ENCODE measurements at places on chromosomes 2 and 18.

DNA sequence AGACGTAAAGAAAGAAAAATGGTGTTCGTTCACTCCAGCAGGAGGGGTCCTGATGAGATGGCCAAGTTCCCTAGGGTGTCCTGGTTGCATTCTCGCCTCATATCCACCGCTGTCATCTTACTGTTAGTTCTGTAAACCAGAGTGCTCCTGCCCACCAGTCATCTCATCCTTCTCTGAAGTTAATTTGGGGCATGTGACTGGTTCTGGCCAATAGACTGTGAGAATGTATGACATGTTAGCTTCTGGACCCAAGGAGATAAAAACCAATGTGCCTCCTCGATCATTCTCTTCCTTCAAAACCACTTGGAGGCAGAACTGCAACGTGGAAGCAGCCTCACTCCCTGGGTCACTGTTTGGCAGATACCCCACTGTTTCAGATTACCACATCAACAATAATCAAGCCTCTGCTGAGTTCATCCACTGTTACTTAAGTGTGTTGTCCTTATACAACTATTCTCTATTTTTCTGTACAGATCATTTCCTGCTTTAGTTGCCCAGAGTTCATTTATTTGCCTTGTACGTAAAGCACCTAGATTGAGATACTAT lies 759.1 kb downstream of the TSN start:
- DNase-seq, result no peak

DNA sequence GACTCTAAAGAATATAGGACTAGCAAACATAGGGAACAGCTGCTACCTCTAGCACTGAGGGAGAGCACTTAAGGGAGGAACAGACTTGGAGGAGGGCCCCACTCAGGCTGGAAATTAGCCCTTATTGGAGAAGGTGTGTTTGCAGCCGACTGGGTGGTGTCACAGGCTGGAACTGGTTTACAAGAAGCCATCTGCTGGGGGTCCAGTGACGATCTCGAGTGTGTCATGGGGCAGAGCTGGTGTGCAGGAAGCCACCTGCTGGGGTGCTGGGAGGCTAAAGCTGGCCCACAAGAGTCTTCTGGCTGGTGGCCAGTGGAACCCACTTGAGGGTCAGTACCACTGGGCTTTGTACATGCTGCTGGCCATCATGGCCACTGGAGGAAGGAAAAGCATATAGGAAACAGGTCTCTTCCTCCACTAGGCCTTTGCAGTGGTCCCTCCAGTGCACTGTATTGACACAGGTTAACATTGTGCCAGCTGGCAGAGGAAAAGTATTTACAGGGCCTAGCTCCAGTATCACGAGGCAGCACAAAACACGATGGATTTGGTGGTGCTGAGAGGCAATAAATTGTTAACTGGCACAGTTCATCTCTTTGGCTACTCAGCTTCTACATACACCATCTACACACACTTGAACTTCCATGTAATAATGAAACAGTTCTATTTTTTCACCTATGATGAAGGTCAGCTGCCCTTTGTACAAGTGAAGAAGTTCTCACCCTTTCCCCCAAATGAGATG lies 43.6 kb downstream of the MAP3K20 start:
- no peak for DNase-seq

DNA sequence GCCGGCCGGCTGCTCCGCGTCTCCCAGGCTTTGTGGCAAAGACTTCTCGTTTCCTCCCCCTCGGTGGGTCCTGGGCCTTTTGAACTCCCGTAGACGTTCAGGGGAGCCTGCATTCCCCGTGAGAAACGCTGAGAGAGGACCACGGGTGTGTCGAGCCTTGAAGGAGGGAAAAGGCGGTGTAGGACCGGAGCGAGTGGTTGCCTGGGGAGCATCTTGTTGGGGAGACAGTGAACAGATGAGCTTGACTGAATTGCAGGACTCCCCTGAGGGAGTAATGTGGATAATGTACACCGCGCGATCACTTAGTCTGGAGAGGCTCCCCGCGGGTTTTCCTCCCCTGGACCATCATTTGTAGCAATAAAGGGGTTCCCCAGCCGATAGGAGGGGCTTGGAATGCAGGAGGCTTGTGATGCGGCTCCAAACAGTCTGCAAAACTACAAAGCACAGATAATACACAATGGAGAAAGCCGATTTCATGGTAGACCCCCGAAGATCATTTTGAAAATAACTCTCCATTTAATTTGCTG lies 769 bp downstream of the ALMS1 start:
- no peak for DNase-seq

- no peak for DNase-seq
Measured at GRCh38 chr2:95383635-95384027, 18.9 kb upstream of the FAHD2A start.

DNA sequence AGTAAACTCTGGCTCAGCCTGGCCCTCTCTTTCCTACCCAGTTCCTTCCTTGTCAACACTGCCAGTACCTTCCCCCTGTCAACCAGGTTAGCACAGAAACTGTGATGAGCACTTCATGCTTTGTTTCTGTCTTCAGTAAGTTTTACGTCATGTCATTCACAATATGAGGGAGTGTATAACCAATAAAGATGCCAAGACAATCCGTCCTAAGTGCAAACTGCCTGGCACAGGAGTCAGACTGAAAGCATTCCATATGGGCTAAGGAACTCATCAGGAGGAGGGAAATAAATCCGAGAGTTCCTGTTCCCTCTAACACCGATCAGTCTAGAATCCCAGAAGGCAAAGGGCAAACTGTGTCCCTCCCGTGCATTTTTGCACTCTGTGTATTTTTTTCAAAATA lies 507.2 kb downstream of the CMPK2 start:
- DNase-seq, result no peak

GRCh38 chr2:84846041-84846663 lies 34.7 kb downstream of the TRABD2A start:
- no peak for DNase-seq

- DNase-seq, result no peak
Measured at GRCh38 chr18:48216639-48217257, 192.4 kb downstream of the ZBTB7C start.

DNA sequence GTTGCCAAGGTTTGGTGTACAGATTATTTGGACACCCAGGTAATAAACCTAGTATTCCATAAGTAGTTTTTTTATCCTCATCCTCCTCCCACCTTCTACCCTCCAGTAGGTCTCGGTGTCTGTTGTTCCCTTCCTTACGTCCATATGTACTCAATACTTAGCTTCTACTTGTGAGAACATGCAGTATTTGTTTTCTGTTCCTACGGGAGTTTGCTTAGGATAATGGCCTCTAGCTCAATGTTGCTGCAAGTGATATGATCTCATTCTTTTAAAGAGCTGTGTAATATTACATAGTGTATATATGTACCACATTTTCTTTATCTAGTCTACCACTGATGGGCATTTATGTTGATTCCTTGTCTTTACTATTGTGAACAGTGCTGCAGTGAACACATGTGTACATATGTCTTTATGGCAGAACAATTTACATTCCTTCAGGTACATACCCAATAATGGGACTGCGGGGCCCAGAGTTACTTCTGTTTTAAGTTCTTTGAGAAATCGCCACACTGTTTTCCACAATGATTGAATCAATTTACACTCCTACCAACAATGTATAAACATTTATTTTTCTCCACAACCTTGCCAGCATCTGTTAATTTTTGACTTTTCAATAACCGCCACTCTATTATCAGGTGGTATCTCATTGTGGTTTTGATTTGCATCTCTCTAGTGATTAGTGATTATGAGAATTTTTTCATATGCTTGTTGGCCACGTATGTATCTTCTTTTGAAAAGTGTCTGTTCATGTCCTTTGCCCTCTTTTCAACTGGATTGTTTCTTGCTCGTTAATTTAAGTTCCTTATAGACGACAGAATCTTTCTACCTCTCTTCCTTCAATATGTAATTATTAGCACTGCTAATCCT lies 88.0 kb downstream of the MEMO1 start:
- DNase-seq, result no peak

GRCh38 chr2:224401641-224402342 lies at the start of gene FAM124B:
Gene FAM124B, minus strand, starts transcription at chr2:224402107. Its CDS starts 339 bp downstream, at chr2:224401768.
- peak; percentile 21 for DNase-seq

DNA sequence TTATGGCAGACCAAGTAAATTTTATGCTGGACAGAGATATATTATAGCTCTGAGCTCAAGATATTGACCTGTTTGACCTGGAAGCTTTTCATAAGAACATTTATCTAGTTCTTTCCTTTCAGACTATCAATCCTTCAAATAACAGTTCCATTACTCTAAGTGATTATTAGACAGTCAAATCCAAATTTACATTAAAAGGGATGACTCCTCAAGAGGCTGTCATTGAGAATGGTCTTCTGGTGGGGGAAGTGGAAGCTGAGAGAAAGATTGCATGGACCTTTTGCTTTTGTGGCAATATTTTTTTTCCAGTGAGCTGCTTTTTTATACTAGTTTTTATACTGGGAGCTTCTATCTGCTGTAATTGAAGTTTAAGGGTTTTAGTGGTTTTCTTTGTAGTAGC lies 14.9 kb upstream of the SERPINB12 start:
- no peak for DNase-seq

GRCh38 chr18:386994-387393 lies 113.5 kb downstream of the COLEC12 start:
- no peak for DNase-seq

- DNase-seq, result no peak
Measured at GRCh38 chr2:45072862-45073237, 63.6 kb upstream of the SIX2 start.

DNA sequence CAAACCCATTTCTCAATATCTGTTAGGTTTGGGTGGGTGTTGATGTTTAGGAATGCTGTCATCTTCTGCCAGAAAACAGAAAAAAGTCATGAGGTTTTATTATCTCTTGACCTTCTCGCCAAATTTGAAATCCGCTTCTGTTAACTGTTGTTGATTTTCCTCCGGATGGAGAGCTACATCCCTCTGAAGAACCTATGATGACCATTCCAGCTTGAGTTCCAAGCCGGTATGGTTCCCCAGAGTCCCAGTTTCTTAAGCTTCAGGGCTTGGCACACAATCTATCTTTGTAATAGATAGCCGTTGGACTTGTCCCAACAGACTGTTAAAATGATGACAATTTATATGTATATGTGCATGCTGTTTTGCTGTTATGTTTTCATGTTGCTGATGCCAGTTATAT lies 1201.0 kb downstream of the LRP1B start:
- DNase-seq, result no peak

DNA sequence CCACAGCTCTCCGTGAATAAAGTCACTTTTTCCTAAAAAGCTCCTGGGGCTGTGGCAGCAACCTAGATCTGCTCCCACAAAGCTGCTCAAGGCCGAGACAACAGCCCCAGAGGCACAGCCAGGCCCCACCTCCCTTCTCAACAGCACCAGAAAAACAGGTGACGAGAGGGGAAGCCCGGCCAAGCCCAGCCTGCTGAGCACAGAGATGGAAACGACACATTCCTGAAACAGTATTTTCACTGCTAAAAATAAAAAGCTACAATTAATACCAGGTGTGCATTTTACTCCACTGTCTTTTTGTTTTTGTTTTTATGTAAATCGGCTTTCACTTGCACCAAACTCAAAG lies 199.3 kb downstream of the HDAC4 start:
- DNase-seq, result no peak

DNA sequence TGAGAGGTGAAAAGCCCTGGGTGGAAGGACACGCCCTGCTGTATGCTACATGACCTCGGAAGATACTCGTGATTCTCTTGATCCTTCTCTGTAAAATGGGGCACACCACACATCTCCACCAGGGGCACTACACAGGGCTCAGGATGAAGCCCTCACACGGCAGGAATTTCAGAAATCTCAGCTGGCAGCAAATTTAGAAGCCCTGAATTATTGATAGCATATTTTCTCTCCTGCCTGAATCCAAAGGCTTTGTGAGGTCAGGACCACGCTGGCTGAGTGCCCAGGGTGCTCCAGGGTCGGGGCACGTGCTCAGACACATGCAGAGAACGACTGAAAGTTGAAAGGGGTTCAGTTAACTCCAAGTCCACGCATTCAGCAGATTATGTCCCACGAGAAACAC lies 42.1 kb upstream of the GALR1 start:
- no peak for DNase-seq

- DNase-seq, result no peak
Measured at GRCh38 chr2:70954886-70955285, 19.2 kb downstream of the ATP6V1B1 start.

DNA sequence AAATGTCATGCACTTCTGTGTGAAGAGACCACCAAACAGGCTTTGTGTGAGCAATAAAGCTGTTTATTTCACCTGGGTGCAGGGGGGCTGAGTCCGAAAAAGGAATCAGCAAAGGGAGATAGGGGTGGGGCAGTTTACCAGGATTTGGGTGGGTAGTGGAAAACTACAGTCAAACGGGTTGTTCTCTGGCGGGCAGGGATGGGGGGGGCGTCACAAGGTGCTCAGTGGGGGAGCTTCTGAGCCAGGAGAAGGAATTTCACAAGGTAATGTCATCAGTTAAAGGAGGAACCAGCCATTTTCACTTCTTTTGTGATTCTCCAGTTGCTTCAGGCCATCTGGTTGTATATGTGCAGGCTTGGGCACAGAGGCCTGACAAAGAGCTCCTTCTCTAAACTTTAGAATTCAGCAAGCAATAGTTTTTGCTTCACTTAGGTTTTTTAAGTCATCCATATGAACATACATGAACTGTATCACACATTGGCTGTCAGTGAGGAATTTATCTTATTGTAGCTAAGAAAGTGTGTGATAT lies 17.5 kb upstream of the ALPK2 start:
- no peak for DNase-seq

DNA sequence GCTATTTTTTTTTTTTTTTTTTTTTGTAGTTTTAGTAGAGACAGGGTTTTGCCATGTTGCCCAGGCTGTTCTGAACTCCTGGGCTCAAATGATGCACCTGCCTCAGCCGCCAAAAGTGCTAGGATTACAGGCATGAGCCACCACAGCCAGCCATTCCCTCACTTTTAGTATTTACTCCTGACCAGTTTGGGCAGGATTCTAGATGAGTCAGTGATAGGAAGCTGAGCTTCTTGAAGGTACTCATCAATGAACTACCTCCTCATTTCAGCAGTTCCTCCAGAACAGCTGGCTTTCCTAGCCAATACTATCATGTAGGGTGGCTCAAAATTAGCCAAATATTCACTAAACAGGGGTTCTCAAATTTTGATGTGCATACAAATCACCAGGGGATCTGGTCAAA lies 57.2 kb downstream of the CYBRD1 start:
- no peak for DNase-seq

DNA sequence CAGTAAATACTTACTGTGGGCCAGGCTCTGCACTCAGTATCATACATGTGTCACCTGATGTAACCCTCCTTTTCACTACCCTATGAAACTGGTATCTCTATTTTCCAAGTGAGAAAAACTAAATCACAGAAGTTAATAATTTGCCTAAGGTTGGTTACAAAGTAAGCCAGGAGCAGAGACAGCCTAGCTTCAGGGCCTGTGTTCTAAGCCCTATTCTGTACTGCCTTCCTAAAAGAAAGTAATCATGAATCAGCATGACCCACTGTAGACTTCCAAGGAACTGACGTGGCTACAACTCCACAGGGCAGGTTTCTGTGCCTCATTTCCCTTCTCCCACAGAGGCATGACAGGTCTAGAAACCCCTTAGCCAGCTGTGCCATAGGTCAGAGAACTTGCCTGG lies 14.3 kb downstream of the ZNF142 start:
- DNase-seq, result no peak

GRCh38 chr2:143611336-143611735 lies 482.1 kb downstream of the ARHGAP15 start:
- no peak for DNase-seq

GRCh38 chr18:27110319-27110718 lies 74.8 kb downstream of the CHST9 start:
- DNase-seq, result no peak
